ENCODE measurements at places on chromosomes 12 and 14.

- no peak for DNase-seq
Observed at GRCh38 chr12:1573960-1574864, 20.2 kb downstream of the FBXL14 start.

- no peak for DNase-seq
Observed at GRCh38 chr14:94383777-94384176, 4.6 kb downstream of the SERPINA1 start.

DNA sequence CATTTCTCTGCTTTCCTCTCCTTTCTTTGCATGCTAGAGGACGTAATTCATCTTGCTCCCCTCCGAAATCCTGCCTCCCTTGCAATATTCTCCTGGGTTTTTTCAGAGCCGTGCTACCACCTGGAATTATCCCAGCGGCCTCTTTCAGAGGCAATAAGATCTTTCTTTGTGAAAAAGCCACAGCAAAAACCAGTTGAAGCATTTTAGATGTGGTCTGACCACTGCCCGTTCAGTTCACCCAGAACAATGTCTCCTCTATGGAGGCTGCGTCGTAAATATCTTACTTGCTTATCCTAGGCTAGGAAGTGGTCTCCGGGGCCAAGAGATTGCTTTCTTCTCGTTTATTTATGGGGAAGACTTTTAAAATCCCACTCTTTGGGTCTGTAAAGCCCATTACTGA, 85.8 kb downstream of the TBX5 start:
- no peak for DNase-seq

DNA sequence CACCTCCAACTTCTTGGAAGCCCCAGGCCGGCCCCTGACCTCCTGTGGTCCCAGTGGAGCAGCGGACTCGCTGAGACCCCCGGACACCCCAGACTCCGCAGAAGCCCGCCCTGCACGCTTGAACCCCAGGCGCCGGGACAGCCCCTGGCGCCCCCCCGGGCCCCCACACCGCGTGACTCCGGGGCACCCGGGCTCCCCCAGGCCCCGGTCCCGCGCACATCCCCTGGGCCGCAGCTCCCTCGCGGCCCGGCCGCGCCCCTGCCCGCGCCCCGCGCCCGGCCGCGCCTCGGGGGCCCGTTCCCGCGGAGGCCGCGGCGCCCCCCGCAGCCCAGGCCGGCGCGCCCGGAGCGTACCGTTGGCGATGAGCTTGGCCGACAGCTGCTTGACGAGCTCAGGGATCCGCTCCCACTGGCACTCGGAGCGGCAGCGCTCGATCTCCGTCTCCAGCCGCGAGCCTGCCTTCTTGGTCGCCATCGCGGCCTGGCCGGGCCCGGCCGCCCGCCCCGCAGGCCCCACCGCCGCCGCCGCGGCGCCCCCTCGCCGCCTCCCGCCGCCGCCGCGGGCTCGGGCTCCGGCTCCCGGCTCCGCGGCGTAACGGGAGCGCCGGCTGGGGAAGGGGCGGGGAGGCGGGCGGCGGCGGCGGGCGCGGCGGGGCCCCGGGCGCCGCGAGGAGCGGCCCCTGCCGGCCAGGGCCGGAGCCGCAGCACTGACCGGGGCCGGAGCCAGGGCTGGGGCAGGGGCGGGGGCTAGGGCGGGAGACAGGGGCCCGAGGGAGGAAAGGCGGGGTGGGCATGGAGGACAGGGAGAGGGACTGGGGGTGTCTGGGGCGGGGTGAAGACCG, at the start of gene TTC7B:
TSS of gene TTC7B (minus strand) at position 609 of the 841 bp plus-strand sequence. CDS start at position 474, 135 bp downstream.
- DNase-seq, result peak; percentile 54

DNA sequence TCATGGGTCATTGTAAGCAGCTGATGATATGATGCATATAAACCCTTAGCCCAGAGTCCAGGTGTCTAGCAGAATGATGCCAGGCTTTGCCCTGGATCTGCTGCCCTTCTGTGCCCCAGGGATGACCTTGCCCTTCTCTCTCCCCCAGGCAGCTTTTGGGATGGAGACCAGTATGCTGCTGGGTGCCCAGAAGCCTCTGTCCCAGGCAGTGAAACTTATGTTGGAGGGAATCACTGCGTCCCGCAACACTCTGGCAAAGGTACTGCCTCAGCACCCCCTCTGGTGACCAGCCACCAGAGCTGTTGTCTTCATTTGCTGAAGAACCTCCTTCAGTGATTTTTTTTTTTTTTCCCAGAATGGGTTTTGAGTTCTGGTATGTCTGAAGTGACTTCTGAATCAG, 23.3 kb downstream of the CYP46A1 start:
- no peak for DNase-seq

DNA sequence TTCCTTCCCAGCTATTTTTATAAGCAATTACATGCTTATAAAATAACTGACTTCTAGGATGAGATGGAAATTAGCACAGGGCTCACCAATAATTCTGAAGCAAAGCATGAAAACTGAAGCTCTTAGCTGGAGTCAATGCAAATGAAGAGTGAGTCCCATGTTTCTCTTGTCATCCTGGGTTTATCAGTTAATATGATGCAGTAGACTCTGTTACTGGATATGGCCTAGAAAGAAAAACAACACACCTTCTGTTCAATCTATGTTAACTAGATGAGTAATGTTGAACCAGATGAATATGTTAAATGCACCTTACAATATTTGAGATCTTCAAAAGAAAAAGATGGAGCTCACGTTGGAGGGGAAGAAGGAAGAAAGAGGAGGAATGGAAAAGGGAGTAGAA, 229.4 kb downstream of the DUSP6 start:
- DNase-seq, result no peak

GRCh38 chr14:78329371-78329770, 159.2 kb downstream of the NRXN3 start:
- DNase-seq, result no peak

DNA sequence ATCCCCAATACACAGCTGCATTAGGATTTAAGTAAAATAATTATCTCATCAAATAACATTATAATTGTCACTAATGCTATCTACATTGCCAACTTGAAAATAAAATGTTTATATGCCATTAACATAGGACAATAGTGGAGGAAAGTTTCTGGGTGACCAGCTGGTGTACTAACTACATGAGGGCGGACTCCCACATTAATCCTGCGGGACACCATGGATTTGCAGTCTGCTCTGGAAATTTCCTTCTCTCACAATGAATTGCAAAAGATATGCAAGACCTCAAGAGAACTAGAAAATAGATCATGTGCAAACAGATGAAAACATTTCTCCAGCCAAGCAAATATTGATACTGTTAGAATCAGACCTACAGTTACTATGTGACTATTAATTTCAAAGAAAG, 390.1 kb downstream of the NAV3 start:
- DNase-seq, result no peak

DNA sequence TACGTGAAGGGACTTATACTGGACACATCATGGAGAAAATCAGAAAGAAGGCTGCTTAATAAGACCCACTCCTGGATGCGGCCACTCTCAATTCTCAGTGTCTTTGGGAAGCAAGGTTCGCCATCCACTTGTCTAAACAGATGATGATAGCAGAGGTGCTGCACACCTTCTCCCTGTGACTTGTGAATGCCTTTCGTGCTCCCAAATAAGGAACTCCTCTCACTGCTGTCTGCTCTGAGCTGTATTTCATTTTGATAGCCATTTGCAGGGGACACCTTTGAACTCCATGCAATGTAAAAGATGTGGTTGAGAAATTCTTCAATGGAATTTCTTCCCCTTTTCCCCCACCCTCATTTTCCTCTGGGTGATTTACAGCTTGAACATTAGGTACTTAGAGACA, 11.6 kb downstream of the RMST start:
- DNase-seq, result no peak

GRCh38 chr14:32211068-32211404, 8.0 kb upstream of the RNU6-8 start:
- DNase-seq, result no peak

DNA sequence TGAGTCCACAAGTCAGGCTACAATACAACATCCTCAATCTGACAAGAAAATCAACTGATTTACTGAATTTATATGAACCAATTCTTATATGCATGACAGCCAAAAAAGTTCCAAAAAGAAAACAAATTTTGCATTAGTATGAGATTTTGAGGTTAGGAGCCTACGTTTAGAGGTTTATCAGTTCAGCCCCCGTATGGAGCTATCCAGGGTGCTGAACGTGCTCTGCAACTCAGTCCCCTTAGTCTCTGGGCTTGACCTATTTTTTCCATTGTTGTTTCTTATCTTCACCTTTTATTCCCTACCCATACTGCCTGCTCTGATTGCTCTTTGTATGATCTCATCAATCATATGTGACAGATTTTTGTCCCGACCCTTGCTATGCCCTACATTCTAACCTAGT, 693.0 kb downstream of the NRXN3 start:
- no peak for DNase-seq

DNA sequence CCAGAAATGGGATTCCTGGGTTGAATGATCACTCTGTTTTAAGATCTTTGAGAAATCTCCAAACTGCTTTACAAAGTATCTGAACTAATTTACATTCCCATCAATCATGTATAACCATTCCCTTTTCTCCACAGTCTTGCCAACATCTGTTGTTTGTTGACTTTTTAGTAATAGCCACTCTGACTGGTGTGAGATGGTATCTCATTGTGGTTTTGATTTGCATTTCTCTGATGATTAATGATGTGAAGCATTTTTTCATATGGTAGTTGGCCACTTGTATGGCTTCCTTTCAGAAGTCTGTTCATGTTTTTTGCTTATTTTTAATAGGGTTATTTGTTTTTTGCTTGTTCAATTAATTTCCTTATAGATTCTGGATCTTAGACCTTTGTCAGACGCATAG, 211.8 kb upstream of the AVPR1A start:
- no peak for DNase-seq

GRCh38 chr12:46266382-46266791, 2.5 kb downstream of the SLC38A1 start:
- DNase-seq, result peak; percentile 62
